ENCODE measurements at places on chromosomes 4 and X. TPM values are rescaled to one million over a fixed set of nuclear protein-coding genes. Genes with fewer than 3 reads are reported as not detected.

- no peak overlapping the region for H3K27ac ChIP-seq
- H3K36me3 ChIP-seq = no peaks in the 10 kb centered on the region
- H3K27me3 ChIP-seq = no peaks in the 10 kb centered on the region
- H3K4me1 ChIP-seq = no peaks in the 10 kb centered on the region
- DNase-seq = no peak
These were observed 16.0 kb upstream of the TLR8 start for GRCh38 chrX:12890467-12890866.

The TMPRSS11F gene
- total RNA-seq = 13.8 TPM

The F11 gene
- total RNA-seq = not detected

DNA sequence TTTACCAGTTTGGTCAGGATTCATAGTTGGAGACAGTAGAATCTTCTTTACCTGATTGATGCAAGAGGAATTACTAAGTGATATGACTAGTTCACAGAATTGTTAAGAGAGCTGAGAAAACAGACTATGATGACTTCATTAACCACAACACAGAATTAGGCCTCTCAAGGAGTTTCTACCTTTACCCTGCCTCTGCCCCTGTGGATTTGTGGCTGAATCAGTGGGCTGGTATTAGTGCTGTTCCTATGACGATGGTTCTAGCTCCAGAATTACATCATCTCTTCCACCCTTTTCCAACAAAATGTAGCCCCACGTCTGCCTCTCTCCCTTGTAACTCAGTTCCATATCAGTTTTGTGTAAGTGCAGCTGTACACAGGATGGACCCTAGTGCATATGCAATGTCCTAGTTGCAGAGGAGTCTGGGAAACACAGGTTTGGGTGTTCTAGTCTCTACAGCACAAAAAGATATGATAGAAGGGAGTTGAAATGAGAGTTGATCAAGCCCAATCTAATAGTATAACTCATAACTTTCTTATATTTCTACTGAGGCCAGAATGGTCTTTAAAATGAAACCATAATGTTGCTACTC lies 99.3 kb downstream of the ANXA5 start:
- H3K4me3 ChIP-seq = no peak overlapping the region
- H3K36me3 ChIP-seq = no peaks in the 10 kb centered on the region
- H3K4me1 ChIP-seq = no peaks in the 10 kb centered on the region
- H3K27ac ChIP-seq = no peak overlapping the region

DNA sequence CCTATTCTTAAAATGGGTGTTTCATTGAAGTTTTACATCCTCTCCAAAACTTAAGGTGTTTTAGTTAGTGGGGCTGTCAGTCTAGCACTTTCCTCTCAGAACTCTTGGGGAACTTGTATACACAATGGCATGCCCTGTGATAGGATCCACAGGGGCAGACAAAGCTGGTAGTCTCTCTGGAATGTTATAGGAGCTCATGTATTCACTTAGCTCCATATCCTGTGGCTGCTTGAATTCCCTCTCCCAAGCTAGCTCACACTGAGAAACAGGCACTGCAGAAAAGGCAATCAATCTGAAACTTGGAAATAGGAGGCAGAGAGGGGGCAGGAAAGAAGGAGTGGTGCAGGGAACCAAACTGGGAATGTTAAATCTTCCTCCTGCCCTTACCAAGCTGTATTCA lies 26.3 kb upstream of the ARMCX2 start:
- no peak overlapping the region for H3K4me3 ChIP-seq
- no peaks in the 10 kb centered on the region for H3K4me1 ChIP-seq
- no peak for DNase-seq
- no peaks in the 10 kb centered on the region for H3K27me3 ChIP-seq
- no peak overlapping the region for H3K27ac ChIP-seq
- H3K36me3 ChIP-seq = no peaks in the 10 kb centered on the region

The PAK3 gene
- total RNA-seq = 2.9 TPM
